COLO829 (cell line): ENCODE measurements at places on chromosomes 5 and 9.

DNA sequence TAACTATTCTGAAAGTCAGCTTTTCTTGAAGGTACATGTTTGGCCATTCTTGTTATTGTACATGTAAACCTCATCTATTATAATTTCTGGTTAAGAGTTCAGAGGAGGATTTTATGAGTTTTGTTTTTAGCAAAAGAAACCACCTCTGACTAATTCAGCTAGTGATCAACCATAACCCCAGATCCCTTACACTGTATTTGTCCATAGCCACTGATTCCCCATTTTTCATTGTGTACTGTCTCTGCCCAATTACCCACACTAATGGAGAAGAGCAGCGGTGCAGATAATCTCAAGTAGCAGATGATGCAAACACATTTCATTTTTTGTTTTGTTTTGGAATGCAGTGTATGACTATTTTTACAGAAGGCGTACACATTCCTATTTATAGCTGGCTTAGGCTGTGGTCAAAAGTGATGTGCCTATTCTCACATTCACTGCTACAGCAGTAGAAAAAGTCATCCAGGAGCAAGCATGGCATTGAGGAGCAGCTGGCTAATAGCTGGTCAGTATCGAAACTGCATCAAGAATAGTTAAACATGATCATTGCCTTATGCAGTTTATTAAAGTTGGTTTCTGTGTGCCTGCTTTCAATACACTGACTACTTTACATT is 988.3 kb downstream of the DTWD2 start:
- no peak for DNase-seq

DNA sequence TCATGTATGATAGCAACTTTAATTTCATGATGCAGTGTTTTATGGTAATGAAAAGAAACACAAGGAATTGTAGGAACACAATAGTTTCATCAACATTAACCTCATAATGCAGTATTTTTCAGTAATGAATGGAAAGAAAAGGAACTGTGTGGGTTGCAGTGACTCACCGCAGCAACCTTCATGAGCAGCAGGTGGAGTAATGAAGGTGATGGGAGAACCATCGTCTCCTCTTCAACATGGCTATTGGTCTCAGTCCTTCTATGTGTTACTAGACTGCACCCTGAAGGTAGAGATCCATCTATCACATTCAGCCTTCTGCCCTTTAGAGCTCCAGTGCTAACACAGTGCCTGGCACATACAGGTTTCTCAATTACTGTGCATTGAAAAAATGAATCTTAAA is 58.0 kb downstream of the TMEM215 start:
- DNase-seq = no peak

- DNase-seq = no peak
Measured at GRCh38 chr5:170494041-170494440, 9.8 kb upstream of the KCNIP1 start.

DNA sequence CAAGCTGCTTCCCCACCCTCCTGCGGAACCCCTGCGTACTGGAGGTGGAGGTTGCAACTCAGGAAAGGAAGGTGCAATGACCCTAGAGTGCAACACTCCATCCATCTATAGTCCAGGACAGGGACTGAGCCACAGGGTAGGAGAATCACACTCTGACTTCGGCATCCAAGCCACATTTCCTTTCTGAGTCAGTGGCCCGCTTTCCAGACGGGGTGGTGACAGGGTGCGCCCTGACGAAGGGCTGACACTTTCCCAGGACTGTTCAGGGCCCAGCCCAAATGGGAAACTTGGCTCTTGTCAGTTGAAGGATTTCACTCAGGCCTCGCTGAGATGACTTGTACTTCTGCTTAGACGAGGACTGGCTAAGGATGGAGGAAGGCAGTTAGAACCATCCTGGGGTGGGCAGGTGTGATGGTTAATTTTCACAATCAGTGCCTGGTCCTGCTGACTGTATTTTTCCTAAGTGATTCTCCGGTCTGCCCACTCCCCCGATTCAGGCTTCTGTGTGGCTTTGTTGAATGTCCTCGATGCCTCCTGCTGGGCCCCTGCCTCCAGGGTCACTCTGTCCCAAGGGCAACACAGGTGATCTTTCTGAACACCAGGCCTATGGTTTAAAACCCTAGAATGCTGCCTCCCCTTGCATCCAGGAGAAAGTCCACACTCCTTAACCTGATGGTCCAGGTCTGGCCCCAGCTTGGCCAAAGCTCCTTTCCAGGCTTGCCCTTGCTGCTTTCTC is 228.1 kb downstream of the FSTL4 start:
- no peak for DNase-seq

DNA sequence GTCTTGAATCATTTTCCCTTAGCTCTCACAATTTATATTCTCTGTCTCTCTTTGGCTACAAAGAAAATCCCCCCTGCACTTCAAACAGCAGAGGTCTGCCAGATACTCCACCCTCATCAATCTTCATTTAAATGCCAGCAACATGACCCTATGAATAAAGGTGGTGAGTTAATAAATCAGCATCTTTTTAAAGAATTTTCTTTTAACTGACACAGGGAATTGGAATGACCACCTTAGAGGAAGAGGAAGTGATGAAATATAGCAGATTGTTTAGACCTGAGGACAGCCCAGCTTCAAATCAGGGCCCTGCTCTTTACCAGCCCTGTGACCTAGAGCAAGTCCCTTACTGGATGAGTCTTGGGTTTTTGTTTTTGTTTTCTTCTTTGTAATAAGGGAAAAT is 223.1 kb upstream of the PAPPA start:
- no peak for DNase-seq
